ENCODE measurements at places on chromosomes 11 and 22. TPM values are rescaled to one million over a fixed set of nuclear protein-coding genes. Genes with fewer than 3 reads are reported as not detected.

The SYT7 gene
- 19.2 TPM for total RNA-seq

The GRIA4 gene
- not detected for total RNA-seq

The SCGB1A1 gene
- total RNA-seq: not detected

The IGF2 gene
- 43.2 TPM for total RNA-seq

The LYVE1 gene
- total RNA-seq: 45.0 TPM

The TRIM48 gene
- not detected for total RNA-seq

DNA sequence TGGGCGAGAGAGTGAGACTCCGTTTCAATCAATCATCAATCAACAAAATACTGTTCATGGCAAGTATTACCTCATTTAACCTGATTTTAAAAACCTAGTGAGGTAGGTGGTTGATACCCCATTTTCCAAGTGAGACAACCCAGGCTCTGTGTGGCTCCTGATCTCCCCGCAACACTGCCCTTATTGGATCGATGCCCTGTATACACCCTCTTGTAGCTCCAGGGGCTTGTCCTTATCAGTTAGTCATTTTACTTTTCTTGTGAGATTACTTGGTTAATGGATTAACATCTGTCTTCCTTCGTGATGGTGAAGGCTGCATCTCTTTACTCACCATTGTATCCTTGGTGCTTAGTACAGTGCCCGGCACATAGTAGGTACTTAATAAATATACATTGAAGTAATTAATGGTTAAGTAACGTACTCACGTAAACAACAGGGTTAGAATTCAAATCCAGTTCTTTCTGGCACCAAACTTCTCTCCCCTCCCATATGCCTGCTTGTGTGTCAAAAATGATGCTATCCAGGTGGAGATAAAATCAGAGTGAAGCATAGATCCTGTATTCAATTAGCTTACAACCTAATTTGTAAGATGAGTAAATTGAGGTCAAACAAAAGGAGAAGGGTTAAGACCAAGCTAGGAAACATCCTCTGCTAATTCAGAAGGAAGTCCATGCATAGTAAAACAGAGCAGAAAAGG is 1.8 kb upstream of the PRG2 start:
- no peak for DNase-seq

DNA sequence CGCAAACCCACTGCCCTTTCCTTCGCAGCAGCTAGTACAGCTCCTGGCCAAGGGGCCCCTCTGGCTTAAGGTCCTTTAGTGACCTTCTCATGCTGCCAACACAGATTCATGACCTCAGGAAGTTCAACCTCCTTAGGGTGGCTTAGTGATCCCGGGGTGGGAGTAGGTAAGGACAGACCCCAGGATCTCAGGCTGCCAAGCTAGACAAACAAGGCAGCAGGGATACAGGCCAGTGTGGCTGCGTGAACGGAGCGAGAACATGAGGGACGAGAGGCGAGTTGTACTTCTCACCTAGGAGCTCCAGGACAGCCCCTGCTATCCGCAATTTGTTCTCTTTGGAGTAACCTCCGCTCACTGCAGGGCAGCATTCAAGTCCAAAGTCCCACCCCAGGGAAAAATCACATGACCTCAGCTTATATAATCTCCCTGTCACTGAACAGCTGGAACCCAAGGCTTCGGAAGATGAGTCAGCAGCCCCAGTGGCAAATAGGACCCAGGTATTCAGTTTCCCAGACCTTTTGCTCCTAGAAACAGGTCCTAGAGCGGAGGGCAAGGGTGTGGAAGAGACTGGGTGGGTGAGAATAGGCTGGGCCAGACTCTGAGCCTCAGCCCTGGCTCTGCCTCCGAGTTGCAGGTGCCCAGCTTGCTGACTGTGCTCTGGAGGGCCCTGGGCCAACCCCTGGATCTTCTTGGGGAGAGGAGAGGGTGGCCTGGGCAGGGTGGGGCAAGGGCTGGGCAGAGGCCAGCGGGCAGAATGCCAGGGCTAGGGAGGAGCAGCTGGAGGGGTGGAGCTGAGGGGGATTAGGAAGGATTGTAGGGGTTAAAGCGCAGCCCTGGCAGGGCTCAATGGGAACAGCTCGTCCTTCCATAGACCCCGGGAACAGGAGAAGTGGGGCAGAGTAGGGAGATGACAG is 13.1 kb downstream of the USP2 start:
- DNase-seq: no peak

- no peak for DNase-seq
These were observed at the start of gene MN1 for GRCh38 chr22:27801616-27802345. Gene MN1 (minus strand): TSS chr22:27801756. CDS start chr22:27800543, 1,213 bp downstream.

- no peak for DNase-seq
These were observed 39.7 kb downstream of the MPPED1 start for GRCh38 chr22:43451371-43452050.

GRCh38 chr11:90223248-90223585 is 368 bp upstream of the CHORDC1 start:
- no peak for DNase-seq

GRCh38 chr11:65860278-65861164 is at the start of gene MUS81:
Gene MUS81 (plus strand): TSS chr11:65860433. CDS start chr11:65860754, 321 bp downstream.
- peak; percentile 98 for DNase-seq

DNA sequence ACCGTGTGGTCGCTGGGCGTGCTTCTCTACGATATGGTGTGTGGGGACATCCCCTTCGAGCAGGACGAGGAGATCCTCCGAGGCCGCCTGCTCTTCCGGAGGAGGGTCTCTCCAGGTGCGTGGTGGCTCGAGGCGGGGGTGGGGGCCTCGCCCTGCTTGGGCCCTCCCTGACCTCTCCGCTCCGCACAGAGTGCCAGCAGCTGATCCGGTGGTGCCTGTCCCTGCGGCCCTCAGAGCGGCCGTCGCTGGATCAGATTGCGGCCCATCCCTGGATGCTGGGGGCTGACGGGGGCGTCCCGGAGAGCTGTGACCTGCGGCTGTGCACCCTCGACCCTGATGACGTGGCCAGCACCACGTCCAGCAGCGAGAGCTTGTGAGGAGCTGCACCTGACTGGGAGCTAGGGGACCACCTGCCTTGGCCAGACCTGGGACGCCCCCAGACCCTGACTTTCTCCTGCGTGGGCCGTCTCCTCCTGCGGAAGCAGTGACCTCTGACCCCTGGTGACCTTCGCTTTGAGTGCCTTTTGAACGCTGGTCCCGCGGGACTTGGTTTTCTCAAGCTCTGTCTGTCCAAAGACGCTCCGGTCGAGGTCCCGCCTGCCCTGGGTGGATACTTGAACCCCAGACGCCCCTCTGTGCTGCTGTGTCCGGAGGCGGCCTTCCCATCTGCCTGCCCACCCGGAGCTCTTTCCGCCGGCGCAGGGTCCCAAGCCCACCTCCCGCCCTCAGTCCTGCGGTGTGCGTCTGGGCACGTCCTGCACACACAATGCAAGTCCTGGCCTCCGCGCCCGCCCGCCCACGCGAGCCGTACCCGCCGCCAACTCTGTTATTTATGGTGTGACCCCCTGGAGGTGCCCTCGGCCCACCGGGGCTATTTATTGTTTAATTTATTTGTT is 2.4 kb downstream of the PIM3 start:
- DNase-seq: no peak

DNA sequence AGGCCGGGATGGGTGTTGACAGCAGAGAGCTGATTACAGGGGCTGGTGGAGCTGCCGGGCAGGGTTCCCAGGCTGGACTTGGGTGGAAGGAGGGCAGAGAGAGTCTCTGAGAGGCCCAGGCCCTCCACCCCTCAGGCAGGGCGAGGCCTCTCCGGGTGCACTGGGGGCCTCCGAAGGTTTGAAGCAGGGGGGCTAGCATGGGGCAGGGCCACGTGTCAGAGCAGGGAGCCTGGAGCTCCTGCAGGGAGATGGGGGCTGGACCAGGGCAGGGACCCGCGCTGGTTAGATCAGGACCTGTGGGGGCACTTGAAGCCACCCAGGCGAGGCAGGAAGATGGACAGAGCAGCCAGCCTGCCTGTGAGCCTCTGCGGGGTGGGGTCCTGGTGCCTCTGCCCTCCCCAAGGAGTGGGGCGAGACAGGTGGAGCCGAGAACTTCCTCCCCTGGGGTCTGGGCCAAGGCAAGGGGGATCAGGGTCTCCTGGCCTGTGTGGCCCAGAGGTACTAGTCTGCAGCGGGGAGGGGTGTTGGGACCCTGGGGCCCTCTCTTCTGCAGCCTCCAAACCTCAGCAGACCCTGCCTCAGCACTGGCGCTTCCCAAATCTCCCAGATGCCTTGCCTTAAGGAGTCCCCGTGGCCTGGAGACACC is 911 bp downstream of the PANX2 start:
- no peak for DNase-seq

DNA sequence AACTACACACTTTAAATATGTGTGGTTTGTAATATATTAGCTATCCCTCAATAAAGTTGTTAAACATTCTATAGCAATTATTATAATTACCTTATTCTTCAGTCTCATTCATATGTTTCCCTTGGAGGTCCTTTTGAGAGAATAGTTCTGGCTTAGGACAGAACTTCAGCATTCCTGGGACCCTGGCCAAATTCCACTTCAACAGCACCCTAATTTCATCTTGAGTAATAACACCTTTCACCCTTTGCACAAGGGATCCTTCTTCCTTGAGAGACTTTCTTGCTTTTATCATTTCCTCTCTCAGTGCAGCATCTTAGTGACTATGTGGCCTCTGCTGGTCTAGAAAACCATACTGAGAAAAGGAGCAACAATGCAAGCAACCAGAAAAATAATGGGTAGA is 255.9 kb downstream of the C11orf87 start:
- no peak for DNase-seq

DNA sequence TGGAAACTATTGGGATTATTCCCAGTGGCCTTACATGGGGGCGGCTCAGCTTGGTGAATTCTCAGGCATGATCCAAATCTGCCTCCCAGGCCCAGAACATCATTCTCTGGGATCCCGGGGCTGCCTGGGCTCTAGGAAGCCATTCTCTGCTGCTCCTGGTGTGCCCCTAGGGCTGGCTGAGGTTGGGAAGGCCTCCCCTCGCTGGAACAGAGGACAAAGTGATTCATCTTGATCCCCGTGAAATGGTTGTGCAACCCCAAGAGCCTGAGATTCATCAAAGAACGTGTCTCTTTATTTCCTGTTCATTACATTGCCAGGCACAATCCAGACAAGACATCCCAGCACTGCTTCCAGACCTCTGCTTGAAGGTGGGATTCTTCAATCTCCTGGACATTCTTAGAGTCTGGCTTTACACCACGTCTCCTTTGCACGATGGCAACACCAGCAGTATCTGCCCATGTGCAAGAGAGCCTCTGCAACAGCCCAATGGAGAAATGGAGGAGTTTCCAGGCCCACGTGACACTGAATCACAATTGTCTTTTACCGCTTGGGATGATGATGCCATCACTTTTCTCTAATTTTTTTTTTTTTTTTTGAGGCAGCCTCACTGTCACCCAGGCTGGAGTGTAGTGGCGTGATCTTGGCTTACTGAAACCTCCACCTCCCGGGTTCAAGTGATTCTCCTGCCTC is 52.3 kb downstream of the TST start:
- DNase-seq: no peak

DNA sequence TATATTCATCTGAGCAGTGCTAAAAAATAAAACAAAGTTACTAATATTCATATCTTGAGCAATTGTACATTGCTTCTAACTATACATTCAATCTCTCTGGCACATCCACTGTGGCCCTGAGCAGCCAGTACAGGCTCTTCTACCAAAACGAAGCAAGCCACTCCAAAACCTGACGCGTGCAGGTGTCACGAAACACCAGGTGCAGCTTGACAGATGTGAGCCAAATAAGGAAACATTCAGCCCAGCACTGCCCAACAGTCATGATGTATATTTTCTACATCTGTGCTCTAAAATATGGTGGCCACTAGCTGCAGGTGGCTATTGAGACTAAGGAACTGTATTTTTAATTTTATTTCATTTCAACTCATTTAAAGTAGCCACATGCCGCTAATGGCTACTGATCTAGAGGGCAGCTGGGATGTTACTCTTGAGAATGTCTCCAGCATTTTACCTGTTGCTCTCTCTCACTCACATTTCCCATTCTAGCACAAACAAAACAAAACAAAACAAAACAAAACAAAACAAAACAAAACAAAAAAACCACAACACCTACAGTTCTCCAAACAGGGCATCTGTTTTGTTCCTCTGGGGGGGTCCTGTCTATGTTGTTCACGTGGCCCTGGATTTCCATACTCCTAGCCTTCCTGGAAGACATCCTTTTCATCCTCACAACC is 77.7 kb downstream of the LARGE1 start:
- DNase-seq: no peak

DNA sequence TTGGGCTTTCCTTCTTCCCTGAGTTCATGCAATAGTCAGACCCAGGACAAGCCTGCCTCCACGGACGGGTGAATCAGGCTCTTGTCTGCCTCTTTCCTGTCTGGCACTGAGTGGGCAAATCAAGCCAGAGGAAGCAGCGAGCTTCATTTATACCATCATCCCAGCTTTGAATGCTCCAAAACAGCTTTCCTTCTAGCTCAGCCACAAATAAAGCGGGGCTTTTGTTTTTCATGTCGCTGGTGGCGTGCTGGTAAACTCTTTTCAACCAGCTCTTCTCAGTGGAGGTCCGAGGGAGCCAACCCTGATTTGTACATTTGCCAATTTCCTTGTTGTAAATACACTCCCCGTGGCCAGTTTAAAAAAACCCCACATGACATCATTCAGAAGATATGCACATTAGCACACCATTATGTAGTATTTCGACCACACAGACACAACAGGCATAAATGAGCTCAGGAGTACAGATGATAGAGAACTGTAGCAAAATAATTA is 8.6 kb downstream of the C11orf91 start:
- DNase-seq: peak; percentile 94

DNA sequence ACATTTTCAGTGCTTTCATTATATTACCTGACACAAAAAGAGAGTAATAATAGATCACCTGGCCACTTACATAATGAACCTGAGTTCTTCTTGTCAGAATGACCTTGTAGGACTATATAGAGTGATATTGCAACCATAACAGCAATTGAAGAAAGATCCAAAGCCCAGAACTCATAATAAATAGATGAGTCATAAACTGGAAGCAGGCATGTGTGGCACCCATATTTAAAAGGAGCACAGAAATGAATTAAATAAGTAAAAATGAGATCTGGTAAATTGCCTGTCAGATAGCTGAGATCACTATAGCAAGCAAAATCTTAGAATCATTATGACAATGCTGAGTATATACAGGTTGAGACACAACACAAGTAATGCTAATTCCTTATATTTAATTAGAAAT is 331.8 kb downstream of the AASDHPPT start:
- no peak for DNase-seq

DNA sequence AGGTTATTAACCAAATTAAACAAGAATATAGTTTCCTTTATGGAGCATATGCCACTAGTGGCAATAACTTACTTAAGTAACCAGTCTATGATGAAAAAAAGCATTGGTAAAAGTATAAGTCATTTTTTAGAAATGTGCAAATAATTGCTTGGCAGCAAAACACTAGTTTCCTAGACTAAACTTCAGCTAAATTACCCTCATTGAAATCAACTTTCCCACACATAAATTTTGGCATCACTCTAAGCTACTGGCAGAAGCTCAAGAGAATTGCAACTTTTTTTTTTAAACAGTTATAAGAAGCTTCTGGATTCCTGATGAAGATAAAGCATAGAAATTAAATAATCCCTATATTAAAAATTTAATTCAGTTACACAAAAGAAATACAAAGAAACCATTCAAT is 12.5 kb downstream of the CCDC34 start:
- DNase-seq: no peak

GRCh38 chr11:7967826-7968225 is 2.6 kb upstream of the NLRP10 start:
- no peak for DNase-seq
